ENCODE measurements at places on chromosomes 1 and 21.
A peak's percentile ranks its signal among the peaks of the same experiment; 100 is the strongest.

GRCh38 chr1:224047538-224047937 lies 66.4 kb upstream of the FBXO28 start:
- no peak for DNase-seq

DNA sequence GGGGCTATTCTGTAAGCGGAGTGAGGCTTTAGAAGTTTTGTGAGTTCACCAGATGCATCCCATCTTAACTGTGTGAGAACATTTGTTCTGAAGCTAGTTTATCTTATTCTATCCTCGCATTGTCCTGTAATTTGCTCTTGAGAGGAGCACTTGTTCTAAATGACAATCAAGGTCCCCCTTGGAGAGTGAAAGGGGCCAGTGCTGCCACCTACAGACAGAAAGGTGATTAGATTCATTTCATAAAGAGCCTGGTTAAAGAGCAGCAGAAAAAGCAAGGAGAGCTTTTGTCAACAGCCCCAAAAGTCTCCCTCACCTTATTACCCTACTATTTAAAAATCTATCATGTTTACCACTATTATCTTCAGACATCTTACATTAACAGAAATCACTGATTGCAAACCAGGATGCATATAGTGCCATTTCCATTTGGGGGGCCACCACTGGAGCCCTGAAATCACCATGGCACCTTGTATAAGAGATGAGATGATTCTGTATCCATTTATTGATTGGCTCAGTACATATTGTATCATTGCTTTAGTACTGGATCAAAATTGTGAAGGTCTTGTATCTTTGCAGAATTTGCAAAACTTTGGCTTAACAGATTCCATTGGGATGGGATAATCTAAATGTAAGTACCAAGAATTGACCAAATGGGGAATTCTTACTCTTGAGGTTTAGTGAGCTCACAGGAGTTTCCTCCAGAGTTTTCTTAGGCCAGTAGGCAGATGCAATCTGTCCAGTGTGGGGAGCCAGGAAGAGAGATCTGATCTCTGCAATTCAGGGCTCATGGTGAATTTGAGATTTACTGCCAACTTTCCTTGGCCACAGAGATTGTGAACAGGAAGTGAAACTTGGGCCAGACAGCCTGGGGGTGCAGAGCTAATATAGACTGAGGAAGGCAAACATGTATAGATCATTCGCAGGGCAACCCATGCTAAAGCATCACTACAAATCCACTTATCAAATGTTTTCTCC lies 64.3 kb upstream of the TRABD2B start:
- DNase-seq = peak; percentile 46

DNA sequence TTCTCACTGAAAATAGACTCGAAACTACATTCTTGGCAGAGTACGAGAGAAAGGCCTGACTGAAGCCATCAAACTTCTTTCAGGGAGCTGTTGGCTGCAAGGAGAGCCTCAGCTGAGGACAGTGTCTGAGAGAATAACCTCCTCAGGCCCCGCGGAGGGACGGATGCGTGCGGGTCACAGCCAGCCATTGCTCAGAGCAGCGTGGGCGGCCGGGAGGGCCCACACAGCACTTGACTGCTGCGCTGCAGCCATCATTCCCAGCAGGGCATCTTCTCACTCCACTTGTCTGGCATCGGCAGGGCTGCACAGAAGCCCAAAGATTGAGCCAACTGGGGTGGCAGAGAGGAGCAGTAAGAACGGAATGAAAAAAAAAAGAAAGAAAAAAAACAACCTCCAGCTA lies 113.5 kb downstream of the XCL2 start:
- no peak for DNase-seq

DNA sequence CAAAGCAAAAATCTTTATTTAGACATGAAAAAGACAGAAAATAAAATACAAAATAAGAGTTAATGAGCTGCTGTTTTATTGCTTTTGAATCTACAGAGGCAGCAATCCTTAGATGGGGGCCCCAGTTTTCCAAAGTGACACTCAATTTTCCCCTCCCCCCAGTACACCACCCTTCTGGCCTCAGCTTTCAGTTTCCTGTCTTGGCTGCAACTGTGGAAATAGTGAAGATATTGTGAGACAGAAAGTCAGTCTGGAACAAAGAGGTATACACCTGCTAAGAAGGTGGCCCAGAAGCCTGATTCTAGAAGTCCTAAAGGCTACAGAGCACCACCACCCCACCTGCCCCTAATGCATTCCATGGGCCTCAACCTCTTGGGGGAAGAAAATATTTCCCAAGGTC lies 1.1 kb upstream of the MTMR11 start:
- peak; percentile 33 for DNase-seq

GRCh38 chr1:200037904-200038303 lies 10.4 kb downstream of the NR5A2 start:
- no peak for DNase-seq

DNA sequence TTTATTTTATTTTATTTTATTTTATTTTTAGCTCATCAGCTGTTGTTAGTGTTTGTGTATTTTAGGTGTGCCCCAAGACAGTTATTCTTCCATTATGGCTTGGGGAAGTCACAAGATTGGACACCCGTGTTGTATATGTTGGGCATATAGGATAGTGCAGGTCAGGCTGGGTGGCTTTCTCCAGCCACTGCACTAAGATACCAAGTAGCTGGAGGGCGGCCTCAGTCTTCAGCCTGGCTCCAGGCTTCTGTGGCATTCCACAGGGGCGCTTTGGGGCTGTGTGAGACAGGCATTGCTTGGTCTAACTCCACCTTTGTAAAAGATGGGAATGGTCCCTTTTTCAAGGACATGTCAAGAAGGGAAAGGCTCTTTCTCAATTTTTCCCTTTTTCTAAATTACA lies 16.5 kb downstream of the RRP1B start:
- no peak for DNase-seq

GRCh38 chr1:69433073-69433472 lies 134.6 kb upstream of the LRRC7 start:
- no peak for DNase-seq

- no peak for DNase-seq
Observed at GRCh38 chr1:156667968-156668709, 9.1 kb downstream of the NES start.

- DNase-seq = no peak
Observed at GRCh38 chr21:15521644-15522001, 208.2 kb upstream of the USP25 start.

DNA sequence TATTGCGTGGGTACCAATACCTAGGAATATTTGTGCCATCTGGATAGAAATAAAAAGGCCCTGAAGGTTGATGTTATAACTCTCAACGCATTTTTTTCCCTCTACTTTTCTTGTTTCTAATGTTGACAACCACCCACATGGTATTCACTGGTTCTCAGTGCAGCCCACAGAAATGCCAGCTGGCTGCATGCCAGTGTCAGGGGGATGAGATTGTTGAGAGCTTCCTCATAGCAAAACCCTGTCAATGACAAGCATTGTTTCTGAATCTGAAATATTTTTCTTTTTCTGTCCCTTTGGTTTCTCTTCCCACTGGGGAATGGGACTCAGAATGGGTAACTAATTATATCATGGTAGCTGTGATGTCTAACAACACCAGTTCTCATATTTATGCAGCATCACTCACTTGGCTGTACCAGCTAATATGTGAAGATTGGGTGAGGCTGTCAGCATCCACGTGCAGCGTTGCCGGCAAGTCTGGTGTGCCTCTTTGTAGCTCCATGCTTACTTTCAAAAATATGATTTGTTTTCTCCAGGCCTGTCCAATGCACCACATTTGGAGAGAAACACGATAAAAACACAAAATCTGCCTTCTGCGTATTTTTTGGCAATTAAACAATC lies 284.6 kb downstream of the PTBP2 start:
- DNase-seq = no peak

- DNase-seq = peak; percentile 56
Observed at GRCh38 chr1:154445040-154445472, 39.9 kb downstream of the IL6R start.

DNA sequence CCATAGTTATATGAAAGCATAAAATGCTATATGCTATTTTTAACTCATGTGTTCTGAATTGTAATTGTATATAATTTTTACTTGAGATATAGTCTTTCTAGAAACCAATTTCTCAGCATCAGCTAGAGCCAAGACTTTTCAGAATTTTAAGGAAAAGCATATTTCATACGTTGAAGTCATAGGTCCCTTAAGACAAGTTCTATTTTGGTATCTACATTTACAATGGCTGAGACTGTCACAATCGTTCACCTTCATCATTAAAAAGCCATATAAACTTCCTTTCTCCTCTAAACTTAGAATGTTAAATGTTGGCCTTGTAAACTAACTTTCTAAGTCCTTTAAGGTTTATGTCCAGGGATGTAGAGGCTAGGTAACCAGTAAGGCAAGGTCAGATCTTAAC lies 104.1 kb downstream of the LRRC40 start:
- DNase-seq = no peak

- peak; percentile 82 for DNase-seq
Observed at GRCh38 chr1:152459596-152460528, 45.8 kb upstream of the CRNN start.

- DNase-seq = no peak
Observed at GRCh38 chr1:214018386-214019268, 30.9 kb downstream of the PROX1 start.

DNA sequence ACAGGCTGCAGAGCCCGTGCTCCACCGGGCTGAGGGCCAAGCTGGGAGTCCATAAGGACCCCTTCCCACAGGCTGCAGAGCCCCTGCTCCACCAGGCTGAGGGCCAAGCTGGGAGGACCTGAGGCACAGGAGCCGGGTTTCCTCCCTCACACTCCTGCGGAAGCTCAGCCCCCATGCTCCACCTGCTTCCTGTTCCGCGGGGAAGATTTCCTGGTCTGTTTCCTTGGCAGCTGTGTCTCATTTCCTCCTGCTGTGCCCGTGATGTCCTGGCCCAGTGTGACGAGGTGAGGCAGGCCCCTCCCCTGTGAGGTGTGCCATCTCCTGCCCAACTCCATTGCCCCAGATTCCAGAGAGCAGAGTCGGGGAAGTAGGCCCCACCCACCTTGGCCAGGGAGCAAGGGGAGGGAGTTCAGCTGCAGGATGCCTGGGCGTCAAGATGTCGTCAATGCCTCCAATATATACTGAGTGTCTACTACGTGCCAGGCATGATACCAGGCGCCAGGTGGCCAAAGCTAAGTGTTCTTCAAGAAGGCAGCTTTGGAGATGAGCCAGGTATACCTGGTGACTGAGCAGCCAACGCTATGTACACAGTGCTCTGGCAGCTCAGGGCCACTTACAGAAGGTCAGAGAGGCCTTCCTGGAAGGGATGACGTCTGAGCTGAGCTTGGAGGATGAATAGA lies 58.8 kb downstream of the NAV1 start:
- DNase-seq = no peak
